ENCODE measurements at places on chromosomes 1 and 21.

DNA sequence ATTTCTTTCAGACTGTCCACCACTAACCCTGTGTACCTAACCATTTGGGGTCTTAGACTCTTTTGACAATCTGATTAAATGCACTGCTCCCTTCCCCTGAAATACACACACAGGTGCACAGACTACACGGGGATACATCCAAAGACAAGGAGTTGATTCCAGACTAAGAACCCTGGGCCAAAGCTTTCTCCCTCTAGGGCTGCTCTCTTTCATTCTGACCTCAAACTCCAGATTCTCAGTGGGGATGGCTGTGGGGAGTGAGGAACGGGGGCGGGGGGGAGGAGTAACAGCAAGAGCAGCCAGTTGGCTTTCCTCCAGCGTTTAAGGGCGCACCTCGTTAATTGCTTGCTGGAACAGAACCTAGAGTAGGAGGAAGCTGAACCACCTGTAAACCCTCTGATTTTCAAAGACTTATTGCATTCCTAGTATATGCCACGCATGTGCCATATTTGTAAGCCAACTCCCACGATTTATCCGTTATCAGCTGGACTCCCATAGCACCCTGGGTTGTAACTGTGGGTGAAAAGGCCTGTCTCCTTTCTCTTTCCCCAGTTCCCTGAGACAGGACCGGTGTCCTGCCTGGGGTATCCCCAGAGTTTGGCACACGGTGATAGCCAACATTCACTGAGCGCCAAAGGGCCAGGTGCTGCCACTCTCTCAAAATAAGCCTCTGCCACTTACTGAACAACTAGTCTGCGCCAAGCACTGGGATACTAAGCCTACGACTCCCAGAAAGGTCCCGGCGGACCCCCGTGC lies 920 bp downstream of the MTHFR start:
- no peak for DNase-seq

GRCh38 chr1:201949491-201949890 lies 3.1 kb upstream of the LMOD1 start:
- DNase-seq = no peak

DNA sequence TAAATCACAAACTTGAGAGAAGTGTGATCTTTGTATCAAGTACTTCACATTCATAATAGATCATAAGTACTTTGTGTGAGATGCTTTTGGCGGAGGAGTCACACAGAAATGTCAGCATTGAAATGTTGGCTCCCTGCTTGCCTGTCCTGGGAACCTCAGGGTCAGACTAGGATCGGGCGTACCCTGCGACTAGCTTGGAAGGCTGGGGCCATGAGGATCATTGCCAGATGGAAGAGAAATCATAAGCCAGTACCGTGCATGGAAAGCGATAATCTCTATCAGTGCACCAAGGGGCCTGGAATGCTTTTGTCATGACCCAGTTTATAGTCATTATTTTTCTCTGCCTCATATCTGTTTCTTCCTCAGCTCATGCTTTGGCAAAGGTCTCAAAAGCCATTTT lies 35.5 kb downstream of the MTR start:
- no peak for DNase-seq

DNA sequence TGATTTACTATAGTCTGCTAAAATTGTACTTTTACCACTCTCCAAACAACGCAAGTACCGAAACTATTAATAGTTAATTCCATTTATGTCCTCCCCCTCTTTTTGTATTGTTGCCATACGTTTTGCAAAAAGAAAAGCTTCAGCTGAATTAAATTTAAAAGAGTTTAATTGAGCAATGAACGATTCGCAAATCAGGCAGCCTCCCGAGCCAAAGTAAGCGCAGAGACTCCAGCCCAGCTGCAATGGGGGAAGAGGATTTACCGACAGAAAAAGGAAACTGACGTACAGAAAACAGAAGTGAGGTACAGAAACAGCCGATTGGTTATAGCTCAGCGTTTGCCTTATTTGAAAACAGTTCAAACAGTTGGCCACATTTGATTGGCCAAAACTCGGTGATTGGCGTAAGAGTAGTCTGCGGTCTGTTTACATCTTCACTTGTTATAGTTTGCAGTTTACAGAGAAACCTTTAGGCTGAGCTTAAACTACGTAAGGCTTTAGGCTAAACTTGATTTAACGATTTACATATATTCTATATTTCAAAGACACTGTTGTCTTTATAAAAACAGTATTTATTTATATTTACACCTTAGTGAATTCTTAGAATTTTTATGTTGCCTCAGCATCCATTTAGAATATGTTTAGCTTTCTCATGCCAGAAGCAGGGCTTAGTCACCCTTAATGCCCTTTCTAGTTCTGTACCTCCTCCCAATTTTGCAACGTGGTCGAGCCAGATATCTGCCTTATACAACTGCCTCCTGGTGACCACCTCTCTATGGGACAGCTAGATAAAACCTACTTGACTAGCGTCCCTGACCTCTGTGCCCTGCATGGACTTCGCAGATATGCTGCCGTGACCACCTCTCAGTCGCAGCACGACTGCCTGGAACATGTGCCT lies 23.8 kb downstream of the CR1 start:
- peak; percentile 94 for DNase-seq

DNA sequence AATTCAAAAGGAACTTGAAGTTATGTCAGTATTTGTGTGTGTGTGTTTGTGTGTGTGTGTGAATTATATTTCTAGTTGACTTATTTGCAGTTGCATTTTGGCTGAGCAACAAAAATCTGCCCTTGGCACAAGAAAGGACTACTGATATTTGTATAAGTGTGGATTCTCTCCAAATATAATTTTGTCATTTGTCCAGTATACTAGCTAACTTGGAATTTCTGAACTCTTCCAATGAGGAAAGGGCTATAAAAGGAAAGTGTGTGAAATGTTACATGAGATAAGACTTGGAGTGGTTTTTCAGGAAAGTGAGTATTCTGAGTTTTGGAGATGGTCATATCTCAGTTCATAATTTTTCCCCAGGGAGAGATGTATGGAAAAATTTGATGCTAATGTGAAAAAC lies 1384.1 kb upstream of the B3GALT2 start:
- DNase-seq = no peak

DNA sequence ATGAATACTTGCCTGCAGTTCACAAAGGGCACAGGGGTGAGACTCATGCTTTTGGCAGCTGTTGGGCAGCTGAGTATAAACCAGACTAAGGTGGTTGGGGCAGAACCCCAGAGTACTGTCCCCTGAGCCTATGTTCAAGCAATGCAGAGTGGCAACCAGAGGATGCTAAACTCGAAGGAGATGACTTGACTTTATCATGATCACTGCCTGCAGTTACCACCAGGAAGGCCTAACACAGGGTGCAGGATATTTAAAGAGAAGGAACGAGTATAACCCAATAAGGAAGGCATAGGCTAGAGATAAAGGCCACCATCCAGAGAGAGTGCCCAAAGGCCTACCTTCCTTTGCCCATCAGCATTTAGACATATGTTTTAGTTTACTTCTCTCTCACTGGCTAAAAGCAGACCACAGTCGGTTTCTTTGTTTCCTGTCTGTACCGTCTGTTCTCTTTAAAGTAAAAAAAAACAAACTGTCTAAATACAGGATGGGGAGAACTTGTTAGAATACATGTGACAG lies 83.3 kb downstream of the MPZL1 start:
- no peak for DNase-seq

DNA sequence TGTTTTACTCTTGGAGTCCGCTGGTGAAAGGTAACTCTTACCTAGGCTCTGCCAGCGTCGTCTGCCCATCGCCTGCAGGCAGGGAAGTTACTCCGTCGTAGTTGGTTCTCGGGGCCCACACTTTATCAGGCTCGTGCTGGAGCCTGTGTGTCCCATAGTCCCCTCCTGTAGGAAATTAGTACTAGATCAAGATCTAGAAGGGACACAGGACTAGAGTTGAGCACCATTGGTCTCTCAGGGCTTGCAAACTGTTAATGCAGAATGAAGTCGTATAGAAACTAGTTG lies 940 bp downstream of the SRRM1 start:
- DNase-seq = no peak

DNA sequence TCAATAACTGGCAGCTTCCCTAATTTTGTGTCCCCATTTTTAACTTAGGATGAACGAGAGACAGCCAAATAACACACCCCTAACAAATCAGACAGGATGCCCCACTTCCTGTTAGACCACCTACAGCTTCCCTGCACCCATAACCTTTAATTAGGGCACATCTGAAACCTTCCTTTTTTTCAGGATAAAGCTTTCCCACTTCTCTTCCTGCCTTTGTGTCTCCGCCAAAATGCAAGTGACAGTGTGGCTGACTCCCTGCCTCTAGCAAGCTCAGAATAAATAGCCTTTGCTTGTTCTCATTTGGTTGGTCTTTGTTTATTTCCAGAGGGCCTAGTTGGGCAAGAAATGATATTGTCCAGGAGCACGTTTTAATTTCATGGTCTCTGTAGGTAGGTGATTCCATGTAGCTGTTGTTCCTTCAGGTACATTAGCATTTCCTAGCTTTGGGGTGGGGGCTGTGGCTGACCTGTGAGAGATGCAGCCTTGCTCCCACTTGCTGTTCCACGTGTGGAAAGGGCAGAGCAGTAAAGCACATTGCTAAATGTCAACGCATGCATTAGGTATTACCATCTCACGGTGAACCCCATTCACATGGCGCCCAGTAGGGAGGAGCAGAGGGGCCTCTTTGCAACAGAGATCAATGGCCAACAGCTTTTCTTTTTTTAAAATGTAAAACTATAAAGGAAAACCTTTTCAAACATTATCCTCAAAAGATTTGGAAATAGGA lies 154.9 kb downstream of the ST6GALNAC3 start:
- DNase-seq = no peak

DNA sequence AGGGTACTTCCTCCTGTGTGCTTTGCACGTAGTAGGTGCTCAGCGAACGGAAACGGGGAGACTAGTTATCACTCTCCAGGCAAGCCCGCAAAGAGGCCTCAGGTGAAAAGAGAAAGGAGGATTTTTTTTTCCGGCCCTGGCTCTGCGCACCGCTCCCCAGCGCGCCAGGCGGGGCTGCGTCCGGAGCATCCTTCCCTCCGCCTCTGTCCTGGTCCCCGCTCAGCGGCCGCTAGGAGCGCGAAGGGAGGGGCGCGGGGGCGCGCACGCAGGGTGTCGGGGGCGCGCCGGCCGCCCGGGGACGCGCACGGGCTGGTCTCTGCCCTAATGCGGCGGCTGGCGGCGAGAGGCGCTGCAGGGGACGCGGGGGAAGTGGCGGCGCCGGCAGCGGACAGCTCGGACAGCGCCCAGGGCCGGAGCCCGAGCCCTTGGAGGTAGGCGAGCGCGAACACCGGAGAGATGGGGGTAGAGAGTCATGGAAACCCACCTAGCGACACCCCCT lies 42.3 kb upstream of the NFASC start:
- DNase-seq = peak; percentile 59

DNA sequence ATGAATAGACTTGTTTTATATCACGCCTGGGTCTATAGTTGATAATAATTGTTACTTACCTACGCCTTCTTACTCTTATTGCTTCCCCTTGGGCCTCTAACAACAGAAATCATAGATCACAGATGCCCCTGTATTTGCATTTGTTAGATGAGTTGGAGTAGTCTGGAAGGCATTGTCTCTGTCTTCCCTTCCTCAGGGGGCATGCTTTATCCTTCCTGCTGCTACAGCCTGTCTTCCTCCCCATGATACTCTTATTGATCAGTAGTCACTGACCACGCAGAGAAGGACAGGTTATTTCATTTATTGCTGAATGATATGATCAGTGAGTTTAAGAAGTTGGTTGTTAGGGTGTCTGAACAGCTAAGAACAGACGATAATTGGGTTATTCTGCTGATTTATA lies 98.4 kb downstream of the DNM3 start:
- DNase-seq = no peak

DNA sequence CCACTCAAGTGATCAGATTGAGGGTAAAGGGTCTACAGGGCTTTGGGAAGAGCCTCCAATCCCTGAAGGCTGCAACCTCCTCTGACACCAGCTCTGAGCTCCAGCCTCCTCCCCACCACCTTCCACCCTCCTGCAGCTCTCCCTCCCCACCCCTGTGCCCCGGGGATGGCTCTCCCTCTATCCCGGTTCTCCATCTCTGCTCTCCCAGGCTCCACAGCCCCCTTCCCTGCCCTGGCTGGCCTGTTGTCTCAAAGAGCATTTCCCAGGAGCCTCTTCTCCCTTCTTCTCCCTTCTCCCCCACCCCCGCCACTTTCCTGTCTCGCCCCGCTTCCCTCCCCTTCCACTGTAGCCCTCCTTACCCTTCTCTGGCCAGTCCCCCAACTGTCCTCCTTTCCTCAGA lies 1.1 kb downstream of the PLEKHA6 start:
- DNase-seq = no peak

GRCh38 chr1:218459878-218460711 lies 115.0 kb downstream of the TGFB2 start:
- peak; percentile 64 for DNase-seq

- no peak for DNase-seq
Measured at GRCh38 chr21:42161956-42162681, 56.8 kb upstream of the ABCG1 start.

GRCh38 chr21:37912616-37913015 lies 3.6 kb downstream of the KCNJ6 start:
- DNase-seq = no peak

GRCh38 chr21:36069713-36070583 lies at the start of gene CBR1:
CBR1 (plus strand) TSS chr21:36070024; CDS start chr21:36070116, 92 bp downstream.
- DNase-seq = peak; percentile 91

DNA sequence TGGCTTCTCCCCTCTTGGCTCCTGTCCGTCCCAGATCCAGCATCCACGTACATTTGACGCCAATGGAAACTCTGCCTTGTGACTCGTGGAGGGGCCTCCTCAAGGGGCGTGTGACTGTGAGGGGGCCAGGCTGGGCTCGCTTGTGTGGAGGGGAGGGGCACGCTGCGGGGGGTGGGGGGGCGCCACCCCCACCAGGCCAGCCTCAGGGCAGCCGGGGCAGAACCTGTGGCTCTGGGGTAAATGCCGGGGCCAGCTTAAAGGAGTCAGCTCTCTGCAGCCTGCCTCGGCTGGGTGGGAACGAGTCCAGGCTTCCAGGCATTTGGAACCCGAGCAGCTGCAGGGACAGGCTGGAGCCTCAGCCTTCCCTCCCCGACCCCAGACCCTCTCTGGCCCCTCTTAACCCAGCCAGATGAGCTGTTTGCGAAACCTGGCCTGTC lies 94.1 kb downstream of the SIK1 start:
- DNase-seq = no peak

DNA sequence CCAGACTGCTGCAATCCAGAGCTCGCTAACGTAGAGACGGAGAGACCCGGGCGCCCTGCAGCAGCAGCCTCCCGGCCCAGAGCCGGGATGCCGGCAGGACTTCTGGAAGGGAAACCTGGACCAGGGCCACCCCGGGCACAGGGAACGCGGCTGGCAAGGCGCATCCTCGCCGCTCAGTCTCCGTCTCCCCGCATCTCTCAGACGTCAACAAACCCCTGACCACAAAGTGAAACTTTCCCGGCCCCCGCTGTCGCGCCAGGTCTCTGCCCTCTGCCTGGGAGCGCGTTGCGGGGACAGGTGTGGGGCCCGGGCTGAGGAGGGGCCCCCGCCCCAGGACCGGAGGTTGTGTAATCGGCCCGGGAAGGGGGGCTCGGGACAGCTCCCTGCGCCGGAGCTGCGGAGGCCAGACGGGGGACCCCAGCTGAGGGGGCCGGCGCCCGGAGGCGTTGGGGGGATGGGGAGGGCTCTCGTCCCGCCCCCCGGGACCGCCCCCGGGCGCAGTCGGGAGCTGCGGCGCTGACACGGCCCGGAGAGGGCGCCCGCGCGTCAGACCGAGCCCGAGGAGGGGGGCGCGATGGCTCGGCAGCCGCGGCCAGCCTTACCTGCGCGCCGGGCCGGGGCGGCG lies 116.6 kb upstream of the HIVEP3 start:
- peak; percentile 21 for DNase-seq

- DNase-seq = no peak
Measured at GRCh38 chr21:42151148-42151947, 67.6 kb upstream of the ABCG1 start.

- no peak for DNase-seq
Measured at GRCh38 chr1:217495249-217495648, 135.6 kb downstream of the GPATCH2 start.

GRCh38 chr1:175824079-175824478 lies 80.7 kb upstream of the TNR start:
- DNase-seq = no peak

All from NCI-H460 (cell line).